Inflammatory macrophage treated with lipopolysaccharide for 1 hour (primary cell): ENCODE measurements at places on chromosomes 11 and 22.

DNA sequence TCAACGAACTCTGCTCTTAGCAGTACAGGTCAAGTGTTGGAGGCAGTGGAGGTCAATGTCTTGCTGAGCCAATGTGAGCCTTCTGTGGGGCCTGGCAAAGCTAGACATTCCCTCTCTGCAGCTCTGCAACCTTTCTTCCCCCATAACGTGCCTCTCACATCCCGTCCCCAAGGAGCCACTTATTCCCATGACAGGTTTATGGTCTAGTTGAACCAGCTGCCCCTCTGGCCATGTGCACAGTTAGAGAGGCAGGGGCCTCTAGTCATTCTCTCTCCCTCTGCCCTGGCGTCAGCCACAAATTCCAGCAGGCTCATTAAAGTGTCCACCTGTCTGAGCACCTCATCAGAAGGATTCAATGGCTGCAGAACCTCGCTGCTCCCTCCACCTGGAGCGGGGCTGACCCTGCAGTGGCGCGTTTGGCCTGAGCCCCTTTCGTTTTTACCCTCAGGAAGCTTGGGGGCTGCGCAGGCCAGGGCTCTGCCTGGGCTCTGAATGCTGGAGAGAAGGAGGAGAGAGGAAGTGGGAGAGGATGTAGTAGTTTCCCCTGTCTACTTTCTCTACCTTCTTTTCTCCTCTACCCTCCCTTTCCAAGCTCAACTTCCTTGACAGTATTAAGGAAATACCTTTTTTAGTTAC lies 302.1 kb upstream of the B3GAT1 start:
- no peak for DNase-seq

- DNase-seq, result no peak
These were observed 235.9 kb upstream of the ARHGAP20 start for GRCh38 chr11:110948112-110948511.

GRCh38 chr11:86673872-86674750 lies 1.7 kb upstream of the ME3 start:
- DNase-seq, result no peak

DNA sequence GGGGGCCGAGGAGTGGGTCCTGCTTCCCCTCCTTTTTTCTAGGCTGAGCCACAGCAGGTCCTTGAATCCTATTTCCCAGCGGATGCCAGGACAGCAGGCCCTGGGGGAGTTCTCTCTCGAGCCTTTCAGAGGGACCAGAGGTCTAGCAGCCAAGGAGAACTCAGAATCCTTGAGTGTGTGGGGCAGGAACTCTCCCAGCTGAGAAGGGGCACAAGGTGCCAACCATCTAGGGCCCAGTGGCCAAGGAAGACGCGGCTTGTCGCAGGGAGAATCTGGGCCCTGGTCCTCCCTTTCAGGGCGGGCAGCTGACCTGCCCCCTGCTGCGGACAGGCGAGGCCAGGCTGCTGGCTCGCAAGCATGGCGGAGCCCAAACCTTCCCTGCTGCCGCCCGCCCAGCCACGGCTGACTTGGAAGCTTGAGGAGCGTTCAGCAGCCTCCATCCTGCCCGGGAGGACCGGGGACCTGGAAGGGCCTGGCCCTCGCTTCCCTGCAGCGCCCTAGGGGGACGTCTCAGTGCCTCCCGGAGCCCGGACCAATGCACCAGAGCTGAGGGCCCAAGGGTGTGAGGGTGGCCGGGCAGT lies 972 bp upstream of the TSSC4 start:
- no peak for DNase-seq

GRCh38 chr22:28112548-28113043 lies 193.5 kb upstream of the PITPNB start:
- peak; percentile 32 for DNase-seq

DNA sequence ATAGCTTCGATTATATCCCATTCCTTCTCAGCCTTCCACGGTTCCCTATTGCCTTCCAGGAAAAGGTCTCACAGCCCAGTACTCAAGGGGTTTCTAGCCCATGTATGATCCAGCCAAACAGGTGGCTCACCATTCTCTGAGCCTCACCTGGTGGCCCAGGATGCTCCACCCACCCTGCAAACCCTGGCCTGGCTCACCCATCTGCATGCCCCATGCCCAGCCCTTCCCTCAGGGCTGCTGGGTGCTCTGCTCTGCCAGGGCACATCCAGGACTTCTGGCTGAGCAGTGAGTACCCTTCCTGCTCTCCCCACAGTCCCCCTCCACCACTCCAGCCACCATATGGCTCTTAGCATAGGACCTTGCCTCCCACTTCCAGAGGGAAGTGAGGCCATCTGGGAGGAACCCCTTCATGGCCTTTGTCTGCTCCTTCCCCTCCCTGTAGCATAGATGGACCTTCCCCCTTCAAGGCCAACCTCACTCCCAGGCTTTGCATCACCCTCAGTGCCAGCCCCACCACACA lies 5.8 kb upstream of the RCOR2 start:
- DNase-seq, result no peak

- peak; percentile 60 for DNase-seq
These were observed 4.1 kb downstream of the PITPNM1 start for GRCh38 chr11:67500831-67501715.
